ENCODE measurements at places on chromosomes 1 and 21.

DNA sequence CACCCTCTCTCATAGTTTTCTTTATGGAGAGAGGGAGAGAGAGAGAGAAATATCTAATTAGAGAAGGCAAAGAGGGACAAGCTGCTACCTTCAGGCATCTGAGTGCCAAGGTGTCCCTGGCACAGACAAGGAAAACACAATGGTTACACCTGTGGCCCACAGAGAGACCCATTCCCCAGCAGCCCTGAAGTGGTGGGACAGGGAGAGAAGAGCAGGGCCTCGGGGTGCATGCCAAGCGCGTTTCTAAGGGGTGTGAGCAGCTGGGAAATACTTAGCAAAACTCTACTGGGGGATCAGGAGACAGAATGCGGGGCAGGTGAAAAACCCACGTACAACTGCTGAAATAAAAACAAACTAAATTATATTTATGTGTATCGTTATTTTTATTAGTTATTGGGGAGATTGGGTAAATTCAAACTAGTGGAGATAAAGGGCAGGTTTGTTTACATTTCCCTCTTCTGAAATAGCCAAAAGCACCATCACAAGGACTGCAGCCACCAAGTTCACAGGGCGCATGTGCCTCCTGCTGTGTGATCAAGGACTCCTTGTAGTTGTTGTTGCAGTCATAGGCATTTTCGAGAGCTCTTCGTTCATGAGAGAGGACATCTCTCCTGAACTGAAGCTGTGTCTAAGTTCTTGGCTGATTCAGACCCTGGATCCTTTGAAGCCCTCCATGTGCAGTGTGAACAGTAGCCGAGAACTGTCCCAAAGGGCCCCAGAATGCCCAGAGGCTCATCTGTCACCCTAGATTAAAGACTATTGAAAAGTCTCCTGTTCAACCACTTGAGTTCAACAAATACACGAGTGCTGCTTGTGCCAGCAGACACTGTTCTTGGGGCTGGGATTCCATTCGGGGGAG lies 737 bp upstream of the SERPINC1 start:
- no peak for DNase-seq

DNA sequence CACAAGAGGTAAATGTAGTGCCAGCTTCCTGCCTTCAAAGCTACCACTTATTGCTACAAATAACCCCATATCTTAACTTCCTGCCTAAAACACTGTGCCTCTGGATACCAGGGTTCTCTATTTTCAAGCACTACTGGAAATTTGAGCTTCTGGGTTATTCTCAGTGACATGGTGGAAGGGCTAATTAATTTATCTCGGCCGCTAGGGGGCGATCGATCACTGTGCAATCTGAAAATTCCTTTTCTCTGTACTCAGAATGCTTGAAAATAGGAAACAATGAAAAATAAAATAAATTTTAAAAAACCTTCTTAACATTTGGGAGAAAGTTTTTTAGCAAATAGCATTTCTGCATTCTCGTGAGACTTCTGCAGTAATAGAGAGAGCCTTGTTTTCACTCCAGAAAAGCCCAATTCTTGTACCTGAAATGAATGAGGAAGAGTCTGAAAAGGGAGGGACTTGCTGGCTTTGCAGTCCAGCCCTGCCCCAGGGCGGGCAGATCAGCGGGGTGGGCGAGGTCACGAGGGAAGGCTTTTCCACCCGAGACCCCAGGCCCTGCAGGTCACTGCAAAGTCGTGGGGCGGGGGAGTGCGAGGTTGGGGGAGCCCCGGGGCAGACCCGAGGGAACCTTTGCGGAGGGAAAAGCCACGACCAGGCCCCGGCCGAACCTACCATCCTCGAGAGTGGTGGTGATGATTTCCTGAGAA lies 276.7 kb downstream of the PCP4 start:
- peak; percentile 31 for DNase-seq

- no peak for DNase-seq
These were observed 17.1 kb downstream of the TNFRSF8 start for GRCh38 chr1:12080156-12080555.

GRCh38 chr21:45855248-45855811 lies 126.2 kb upstream of the COL6A1 start:
- no peak for DNase-seq

GRCh38 chr1:226723657-226724532 lies 15.2 kb downstream of the ITPKB start:
- DNase-seq, result peak; percentile 55

GRCh38 chr1:160309185-160309557 lies 24.2 kb upstream of the PEX19 start:
- no peak for DNase-seq

GRCh38 chr1:50027794-50028193 lies 4.0 kb upstream of the AGBL4 start:
- DNase-seq, result no peak

DNA sequence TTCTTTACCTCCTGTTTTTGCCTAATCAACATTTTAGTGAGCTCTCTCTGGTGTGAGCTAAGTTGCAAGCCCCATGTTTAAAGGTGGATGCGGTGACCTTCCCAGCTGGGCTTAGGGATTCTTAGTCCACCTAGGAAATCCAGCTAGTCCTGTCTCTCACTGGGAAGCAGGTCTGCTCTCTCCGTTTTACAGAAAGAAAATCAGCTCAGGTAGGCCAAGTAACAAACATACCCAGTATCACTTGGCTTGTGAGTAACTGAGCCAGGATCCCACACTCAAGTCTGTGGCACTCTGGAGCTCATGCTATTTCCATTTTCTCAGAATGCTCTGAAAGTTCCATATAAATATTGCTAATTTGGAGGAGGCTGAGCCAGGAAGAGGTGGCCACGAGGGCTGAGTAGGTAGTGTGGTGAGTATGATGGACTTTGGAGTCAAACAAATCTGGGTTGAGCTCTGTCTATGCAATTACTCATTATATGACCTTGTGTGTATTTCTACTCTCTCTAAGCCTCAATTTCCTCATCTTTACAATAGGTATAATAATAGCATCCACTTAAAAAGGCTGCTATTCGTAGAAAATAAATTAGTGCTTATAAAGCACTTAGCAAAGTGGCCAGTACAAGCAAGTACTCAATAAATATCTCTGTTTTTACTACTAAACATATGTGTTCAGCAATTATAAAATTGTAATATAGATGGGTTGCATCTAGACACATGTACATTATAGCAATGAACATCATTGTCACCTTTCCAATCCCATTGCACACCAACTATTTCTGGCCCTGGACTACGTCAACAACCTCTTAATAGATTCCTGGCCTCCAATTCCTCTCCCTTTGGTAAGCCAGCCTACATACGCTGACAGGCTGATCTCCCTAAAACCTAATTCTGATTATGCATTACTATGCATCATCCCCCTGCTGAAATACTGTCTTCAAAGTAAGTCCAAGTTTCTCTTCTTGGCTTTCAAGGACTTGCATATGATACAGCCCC lies 32.7 kb upstream of the DHCR24 start:
- no peak for DNase-seq

- DNase-seq, result no peak
These were observed 187.3 kb downstream of the ATP6V1G3 start for GRCh38 chr1:198352975-198353695.

- peak; percentile 38 for DNase-seq
These were observed 511 bp downstream of the DNTTIP2 start for GRCh38 chr1:93878501-93878888.

DNA sequence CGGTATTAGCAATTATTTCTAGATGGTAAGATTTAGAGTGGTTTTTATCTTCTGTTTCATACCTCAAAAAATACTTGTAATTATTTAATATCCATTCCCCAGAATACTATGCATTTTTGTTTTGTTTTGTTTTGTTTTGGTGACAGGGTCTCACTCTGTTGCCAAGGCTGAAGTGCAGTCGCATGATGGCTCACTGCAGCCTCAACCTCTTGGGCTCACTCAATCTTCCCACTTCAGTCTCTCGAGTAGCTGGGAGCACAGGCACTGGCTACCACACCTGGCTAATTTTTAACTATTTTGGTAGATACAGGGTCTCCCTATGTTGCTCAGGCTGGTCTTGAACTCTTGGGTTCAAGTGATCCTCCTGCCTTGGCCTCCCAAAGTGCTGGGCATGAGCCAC lies 252.7 kb downstream of the AKT3 start:
- no peak for DNase-seq

GRCh38 chr21:44815225-44815624 lies 2.6 kb downstream of the SUMO3 start:
- no peak for DNase-seq

DNA sequence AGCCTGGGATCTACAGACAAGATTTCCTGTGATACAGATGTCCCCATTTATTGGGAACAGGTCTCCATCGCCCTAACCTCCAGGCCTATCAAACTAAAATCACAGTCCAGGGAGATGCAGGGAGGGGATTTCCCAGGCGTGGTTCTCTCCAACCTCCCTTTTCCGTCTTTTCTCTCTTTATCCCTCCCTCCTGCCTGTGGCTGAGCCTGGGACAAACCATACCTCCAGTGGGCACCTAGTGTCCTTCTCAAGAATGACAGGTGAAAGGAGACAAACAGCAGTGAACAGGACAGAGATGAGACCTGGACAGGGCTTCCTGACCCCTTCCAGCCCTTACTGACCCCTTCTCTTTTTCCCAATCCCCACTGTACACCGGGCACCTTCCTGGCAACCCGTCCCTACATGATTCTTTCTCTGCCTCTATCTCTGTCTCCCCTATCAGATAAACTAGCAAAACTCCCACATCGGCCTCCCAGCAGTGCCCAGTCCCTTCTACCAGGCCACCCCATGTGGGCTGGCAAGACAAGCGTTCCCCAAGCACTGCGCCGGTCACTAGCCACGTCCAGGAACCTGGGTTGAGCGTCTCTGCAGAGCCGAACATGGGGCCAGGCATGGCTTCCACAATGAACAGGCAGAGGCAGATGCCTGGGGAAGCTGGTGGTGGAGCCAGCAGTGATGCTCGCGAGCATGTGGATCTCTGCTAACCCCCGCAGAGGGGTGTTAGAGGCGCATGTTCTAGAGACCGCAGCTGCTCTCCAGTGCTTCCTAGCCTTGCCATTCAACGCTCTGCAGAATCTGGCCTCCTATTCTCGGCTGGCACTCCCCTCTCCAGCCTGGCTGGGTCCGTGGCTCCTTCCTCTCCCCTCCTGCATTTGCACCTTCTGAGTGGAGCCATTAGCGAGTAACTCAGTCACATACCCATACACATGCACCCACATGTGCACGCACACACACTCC lies 54.7 kb downstream of the ELK4 start:
- DNase-seq, result no peak

- DNase-seq, result no peak
These were observed 74.7 kb downstream of the MEGF6 start for GRCh38 chr1:3536420-3537195.

DNA sequence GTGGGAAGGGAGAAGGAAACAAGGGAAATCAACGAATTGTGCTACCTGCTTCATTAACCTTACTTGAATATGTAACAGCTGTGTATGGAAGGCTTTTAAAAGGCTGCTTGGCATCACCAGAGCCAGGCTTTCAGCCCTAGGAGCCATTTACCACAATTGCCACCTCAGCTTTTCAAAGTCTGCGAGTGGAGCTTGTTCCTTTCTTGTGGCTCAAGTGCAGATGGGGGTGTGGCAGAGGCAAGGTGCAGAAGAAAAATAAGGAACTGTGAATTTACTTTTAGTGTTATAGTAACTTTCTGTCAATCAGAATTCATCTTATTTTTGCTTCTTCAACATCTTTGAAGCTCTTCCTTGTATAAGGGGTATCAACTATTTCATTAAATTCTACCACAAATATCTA lies 17.6 kb downstream of the CLCA2 start:
- no peak for DNase-seq

DNA sequence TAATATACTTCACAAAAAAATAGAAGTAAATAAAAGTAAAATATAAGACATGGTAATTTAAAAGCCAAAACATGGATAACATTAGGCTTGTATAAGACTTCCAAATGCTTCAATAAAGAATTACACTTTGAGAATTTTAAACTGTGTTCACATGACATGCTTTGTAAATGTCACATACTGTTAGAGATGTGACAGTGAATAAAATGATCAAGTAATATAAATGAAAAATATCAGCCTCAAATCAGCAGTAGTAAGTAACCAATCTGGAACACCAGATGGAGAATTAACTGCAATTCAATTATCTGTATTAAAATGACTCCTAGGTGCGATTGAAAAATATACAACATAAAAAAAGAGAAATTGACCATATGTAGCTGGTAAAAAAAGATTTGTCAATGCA lies 1260.8 kb downstream of the BRINP3 start:
- no peak for DNase-seq

DNA sequence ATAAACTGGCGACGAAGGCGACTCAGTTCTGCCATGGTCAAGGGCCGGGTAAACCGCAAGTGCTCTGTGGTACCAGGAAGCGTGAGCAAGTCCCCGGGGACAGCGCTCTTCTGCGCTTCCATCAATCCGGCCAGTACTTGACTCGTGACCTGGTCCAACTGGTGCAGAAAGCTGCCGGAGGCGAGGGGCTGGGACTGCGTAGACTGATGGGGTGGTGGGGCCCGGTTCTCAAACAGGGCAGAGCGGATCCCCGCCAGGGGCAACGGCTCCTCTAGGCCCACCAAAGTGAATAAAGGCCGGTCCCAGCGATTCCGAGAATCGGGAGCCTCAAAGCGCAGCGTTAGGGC lies 852 bp downstream of the KTI12 start:
- peak; percentile 55 for DNase-seq

DNA sequence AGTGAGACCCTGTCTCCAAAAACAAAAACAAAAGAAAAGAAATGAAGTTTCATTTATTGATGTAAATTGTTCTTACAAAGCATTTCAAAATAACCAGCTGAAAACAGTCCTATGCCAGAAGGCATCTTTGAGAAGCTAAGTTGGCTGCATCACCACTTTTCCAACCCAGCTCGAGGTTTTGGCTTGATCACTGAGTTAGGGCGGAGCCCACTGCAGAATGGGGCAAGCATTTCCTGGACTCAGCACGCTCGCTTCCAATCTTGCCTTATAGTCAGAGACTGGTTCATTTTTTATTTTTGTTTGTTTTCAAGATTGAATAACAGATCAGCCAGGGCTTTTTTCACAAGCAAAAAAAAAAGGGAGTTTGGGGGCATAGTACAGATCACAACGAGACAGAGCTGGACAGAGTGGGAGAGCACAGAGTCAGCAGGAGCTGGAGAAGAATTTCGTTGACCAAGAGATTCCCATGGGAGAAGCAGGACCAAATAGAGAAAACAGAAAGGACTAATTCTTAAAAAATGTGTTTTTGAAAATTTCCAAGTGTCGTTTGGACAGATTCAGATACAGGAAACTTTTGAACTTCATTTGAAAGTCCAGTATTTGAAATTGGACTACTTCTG lies 23.5 kb upstream of the COL6A1 start:
- DNase-seq, result peak; percentile 83

DNA sequence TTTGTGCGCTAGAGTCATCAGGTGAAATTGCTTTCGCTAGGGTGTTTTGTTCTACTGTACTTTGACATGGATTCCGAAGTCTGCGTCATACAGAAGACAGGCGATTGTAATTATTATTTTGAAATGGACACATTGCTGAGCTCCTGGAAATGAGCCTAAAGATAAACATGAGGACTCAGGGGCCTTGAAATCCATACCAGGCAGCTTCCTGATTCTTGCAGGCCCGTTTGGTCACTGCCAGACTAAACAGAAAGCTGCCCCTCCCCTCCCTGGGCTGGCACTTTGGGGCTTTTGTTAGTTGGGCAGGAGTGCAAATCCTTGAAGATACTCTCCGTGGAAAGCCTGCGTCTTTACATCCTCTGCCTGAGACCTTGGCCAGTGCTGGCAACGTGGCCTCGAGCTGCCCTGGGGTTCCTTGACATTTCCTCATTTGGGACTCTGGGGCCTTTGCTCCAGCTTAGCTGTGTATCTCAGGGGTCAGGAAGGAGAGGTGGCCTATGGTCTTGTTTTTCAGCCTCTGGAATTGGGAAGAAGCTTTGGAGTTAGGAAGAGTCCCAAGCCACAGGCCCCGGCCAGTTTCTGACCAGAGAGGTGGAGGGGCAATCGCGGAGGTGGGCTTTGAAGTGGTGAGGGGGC lies 26.9 kb upstream of the KCNE2 start:
- no peak for DNase-seq

GRCh38 chr1:56526571-56527174 lies 52.7 kb downstream of the PLPP3 start:
- DNase-seq, result no peak
